EL (cell line): ENCODE measurements at places on chromosomes 7 and 10.

DNA sequence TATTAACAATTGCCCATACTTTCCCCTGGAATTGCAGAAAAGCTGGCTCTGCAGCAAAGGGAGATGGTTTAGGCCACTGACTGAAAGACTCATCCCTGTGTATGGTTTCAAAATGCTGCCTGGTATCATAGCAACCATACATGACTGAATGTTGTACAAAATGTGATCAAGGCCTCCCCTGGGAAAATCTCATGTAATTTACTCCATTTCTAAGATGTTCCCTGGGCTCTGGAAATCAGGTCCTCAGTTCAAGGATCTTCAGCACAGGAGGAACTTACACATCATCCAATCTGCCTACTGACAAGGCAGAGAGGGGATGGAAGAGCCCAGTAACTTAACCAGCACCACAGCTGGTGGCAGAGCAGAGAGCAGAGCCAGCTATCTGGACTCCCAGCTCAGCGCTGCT lies 111.8 kb downstream of the JAZF1 start:
- peak; percentile 55 for DNase-seq

- DNase-seq = peak; percentile 86
Observed at GRCh38 chr10:28087661-28088351, 88.9 kb upstream of the ODAD2 start.

DNA sequence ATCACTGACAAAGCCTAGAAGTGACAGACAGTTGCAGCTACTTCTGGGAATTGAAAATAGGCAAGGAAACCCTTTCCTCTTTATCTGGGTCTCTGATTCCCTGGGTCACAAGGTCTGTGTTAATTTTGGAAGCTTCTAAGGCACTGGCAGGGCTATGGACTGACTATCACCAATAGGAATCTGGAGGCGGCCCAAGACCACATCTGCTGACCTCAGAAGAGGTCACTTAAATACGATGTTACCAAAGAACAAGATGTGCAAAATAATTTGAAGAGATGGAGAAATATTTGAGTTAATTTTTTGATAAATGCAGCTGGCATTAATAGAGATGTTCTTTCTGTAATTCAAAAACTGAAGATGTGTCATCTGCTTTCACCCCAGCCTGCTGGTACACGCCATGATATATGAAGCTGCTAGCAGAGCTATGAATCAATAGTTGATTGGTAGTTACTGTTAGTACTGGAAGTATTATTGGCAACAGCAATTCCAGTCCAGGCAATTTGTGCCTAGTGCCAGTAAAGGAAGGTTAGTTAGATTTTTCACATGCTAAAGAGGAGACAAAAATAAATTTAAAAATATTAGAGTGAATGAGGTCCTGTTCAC lies 5.5 kb upstream of the STEAP4 start:
- DNase-seq = no peak

DNA sequence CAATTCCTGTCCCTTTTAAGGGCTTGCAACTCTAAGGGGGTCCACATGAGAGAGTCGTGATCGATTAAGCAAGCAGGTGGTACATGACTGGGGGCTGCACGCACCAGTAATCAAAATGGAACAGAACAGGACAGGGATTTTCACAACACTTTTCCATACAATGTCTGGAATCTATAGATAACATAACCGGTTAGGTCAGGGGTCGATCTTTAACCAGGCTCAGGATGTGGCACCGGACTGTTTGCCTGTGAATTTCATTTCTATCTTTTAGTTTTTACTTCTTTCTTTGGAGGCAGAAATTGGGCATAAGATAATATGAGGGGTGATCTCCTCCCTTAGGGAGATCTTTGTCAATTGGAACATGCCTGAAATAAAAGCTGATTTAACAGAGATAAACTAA lies 370.1 kb downstream of the IPMK start:
- no peak for DNase-seq

GRCh38 chr10:96390460-96390864 lies 31.7 kb upstream of the OPALIN start:
- no peak for DNase-seq

GRCh38 chr7:28584235-28584634 lies 171.9 kb downstream of the CREB5 start:
- no peak for DNase-seq

- no peak for DNase-seq
Observed at GRCh38 chr7:48760528-48761265, 163.7 kb upstream of the CDC14C start.

DNA sequence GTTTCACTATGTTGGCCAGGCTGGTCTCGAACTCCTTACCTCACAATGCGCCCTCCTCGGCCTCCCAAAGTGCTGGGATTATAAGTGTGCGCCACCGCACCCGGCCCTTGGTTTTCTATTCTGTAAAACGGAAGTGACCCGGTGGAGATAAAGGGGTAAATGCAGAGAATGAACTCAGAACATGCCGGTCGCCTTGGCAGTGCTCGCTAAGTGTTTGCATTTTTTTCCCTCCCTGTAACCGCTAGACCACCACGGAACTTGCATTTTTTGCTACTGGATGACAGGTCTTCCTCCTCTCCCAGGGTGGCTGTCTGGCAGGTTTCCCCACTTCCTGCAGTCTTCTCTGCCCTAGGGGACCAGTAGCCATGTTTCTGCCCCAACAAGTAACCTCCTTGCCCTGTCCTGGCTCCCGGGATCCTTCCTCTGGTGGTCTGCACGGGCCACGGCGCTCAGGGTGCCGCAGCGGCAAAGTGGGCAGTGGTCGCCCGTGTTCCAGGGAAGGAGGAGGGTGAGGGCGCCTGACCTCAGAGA lies 18.8 kb upstream of the GNA12 start:
- peak; percentile 42 for DNase-seq

DNA sequence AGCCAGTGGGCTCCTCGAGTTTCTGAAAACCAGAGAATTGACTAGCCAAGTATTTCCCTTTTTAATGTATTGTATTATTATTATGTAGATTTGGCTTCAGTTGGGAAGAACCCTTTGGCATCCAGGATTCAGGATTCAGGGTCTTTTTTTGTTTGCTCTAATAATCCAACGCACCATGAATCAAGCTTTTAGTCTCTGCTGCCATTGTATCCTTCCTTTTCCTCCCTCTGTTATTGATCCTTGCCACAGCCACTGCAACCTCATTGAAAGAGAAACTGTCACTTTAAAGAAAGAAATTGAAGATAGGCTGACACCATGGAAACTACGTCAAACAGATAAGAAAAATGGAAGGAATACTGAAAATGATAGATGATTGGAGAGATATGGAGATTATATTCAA lies 150.0 kb downstream of the CHRM2 start:
- DNase-seq = no peak

- DNase-seq = no peak
Observed at GRCh38 chr7:96707901-96708774, 1.5 kb downstream of the SEM1 start.

- DNase-seq = no peak
Observed at GRCh38 chr7:84113286-84113685, 81.3 kb downstream of the SEMA3A start.

DNA sequence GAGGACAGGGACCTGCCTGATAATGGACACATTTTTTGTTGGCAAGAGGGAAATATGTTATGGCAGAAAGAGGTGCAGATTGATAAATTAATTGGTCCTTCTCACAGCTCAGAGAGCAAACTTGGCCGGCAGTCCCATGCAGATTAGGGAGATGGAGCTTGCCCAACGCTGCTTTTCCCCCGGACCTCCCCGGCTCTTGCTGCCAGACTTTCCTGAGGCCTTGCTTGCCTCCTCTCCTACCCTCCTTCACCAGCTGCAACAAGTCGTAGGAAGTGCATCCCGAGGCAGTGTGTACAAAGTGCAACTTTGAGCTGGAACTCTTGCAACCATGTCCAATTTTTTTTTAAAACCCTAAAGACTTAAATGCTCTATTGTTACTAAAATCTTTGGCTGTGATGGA lies 215.5 kb downstream of the LRMDA start:
- no peak for DNase-seq

DNA sequence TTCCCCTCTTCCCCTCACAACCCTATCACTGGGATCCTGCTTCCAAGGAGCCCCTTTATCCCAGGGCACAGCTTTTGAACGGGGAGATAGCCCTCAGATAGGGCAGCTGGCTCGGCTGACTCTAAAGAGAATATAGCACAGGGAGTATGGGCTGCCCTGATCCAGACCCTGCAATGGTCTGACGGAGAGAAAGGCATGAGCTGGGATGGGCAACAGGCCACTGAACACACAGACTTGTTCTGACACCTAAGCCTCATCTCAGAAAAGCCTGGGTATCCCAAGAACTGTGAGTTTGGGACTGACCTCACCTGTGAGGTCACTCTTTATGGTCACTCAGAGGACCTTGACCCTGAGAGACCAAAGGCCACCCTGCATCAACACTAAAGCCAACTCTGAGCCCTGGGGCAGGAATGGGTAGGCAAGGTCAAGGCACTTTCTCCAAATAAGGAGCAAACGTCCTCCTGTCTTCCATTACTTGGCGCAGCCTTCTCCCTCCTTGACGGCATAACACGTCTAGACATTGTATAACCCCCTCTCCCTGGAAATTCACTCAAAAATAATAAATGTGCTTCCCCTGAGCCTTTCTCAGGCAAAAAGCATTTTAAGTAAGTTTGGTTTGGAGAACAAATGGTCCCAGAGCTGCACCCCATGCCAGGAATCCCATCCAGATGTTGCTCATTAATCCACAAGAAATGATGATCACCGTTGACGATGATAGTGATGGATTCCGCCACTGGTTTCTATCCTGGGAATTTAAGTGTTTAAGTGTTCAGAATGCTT lies 8.2 kb upstream of the LRRC18 start:
- no peak for DNase-seq

DNA sequence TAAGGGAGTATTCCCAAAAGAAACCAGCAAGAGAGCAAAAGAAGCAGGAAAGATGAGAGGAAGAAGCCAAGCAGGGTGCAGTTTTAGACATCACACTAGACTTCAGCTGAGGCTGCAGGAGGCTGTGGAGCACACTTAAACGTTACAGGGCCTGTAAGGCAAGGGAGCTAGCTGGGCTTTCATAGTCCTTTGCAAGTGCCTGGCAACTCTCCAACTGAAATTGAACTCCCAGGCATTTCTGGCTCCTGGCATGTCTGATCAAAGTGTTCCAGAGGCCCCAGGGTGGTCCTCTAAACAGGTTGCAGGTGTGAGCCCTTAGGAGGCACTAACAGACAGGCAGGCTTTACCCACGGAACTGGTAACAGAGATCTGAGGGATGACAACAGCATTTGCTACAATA lies 750.2 kb downstream of the XPNPEP1 start:
- no peak for DNase-seq

DNA sequence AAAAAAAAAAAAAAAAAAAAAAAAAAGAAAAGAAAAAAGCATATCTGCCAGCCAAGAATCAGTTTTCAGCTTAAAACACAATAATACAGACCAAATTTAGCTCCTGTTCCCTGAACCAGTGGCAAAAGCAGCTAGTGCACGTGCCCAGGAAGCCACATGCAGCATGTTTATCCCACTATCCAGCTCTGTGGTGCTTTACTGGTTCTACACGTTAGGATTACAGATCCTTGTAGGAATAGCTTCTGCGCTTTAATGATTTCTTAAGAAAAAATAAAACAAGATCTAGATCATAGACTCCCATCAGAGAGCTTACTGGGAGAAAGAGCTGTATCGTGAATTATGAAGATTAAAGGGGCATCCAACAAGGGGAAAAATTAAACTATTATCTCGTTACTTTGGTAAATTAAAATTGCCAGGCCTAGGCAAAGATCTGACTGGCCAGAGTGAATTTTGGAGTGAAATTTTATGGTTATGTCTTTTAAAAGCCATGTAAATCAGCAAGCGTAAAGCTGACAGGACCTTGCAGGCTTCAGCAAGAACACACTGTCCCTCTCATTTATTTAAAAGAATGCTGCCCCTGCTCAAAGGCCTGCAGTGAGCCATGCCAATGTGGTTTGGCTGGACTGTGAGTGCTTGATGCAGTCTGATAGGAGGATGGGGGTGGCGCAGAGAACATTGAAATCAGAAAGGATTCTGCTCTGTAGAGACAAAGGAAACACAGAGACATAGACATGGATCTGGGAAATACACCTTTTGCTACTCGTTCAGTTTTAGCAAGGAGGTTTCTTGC lies 177.3 kb upstream of the PHYHIPL start:
- no peak for DNase-seq

DNA sequence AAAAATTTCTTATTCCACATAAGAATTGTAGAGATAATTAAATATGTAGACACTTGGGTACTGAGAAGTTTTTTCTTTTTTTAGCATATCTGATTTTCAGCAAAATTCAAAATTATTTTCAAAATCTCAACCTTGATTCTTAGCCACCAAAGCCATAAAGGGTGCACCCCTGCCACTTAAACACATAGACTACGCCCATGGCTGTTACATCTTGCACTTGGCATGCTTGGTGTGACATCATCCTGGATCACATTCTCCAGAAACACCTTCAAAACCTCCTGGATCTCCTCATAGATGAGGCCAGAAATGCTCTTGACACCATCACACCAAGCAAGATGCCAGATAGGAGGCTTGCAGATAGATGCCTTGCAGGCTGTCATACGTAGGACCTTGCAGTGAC lies 89.1 kb upstream of the KLF14 start:
- peak; percentile 19 for DNase-seq

- no peak for DNase-seq
Observed at GRCh38 chr7:29893351-29893965, 87.2 kb downstream of the WIPF3 start.
